Activated CD4-positive, alpha-beta T cell treated with anti-CD3 and anti-CD28 coated beads for 4 hours (primary cell): ENCODE measurements at places on chromosomes 16 and 17.

GRCh38 chr16:85057212-85057889 lies 29.8 kb downstream of the KIAA0513 start:
- DNase-seq, result no peak

GRCh38 chr17:77285594-77286390 lies 145.0 kb downstream of the SEC14L1 start:
- DNase-seq, result no peak

DNA sequence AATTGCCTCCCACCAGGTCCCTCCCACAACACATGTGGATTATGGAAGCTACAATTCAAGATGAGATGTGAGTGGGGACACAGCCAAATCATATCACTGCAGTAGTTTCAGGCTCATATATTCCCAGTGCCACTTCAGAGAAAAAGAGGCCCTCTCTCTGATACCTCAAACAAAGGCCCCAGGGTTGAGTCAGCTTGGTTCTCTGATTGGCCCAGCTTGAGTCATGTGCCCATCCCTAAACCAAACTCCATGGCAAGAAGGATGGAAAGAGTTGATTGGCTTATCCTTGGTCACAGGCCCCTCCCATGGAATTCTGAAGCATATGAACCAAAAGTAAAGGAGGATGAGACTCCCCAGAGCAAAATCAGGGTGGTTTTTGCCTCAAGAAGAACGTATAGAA lies 75.9 kb upstream of the IRX6 start:
- no peak for DNase-seq

- no peak for DNase-seq
These were observed 2.0 kb downstream of the CENPX start for GRCh38 chr17:82020572-82021106.

- no peak for DNase-seq
These were observed 93.3 kb downstream of the C16orf78 start for GRCh38 chr16:49466881-49467280.

DNA sequence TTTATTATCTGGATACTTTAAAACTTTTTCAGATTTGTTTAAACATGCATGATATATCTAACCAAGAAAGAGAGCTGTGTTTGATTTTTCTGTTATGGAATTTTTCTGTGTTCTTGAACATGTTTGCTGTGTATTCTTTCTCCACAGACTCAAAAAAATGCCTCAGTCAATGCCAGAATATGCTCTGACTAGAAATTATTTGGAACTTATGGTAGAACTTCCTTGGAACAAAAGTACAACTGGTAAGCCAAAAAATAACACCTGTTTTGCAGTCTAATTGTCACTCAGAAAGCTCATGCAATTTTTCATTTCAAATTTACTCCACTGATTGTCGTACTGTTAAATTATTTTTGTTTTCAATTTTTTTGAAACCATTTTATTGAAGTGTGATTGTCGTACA lies 15.3 kb upstream of the ABCC11 start:
- DNase-seq, result no peak

DNA sequence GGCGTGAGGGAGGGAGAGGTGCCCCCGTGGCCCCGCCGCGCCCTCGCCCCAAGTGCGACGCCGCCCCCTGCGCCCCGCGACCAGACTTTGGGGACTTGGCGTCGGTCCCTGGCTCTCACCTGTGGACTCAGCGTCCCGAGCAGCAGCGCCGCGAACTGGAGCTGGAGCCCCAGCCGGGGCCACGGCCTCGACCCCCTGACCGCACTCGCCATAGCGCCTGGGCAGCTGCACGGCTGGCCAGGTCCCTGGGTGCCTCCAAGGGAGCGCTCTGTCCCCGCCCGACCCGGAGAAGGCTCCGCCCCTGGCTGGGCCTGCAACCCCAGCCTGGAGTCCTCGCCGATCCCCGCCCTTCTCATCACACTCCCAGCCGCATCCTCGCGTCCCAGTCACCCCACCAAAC lies at the start of gene ERN2:
TSS of gene ERN2 (minus strand) at position 247 of the 400 bp plus-strand sequence. CDS start at position 212, 35 bp downstream.
- no peak for DNase-seq

GRCh38 chr16:19701091-19701490 lies 16.9 kb downstream of the KNOP1 start:
- no peak for DNase-seq

- DNase-seq, result no peak
These were observed 7.2 kb upstream of the AGRP start for GRCh38 chr16:67490335-67491096.

DNA sequence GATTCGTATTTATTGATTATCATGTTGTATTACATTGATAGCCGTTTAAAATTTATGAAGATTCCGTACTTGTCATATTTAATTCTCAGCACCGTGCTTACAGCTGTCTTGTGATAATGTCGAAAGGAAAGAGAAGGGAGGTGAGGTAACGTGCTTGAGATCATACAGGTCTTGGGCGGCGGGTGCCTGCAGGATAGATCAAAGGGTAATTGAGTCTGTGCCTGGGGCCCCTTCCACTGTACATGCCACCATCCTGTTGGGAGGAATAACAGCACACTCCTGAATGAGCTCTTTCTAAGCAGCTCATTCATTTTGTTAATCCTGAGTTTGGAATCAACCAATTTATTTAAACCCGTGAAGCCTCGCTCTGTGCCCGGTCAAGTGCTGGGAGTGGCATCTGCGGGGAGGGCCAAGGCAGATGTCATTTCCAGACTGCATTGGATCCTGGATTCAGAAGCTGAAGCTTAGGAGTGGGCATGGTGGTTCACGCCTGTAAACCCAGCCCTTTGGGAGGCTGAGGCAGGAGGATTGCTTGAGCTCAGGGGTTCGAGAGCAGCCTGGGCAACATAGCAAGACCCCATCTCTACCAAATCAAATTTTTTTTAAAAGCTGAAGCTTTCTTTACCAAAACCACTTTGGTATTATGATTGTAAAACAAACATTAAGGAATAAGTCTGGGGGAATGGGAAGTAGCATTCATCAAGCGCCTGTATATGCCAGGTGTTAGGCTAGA lies 25.8 kb downstream of the WWOX start:
- no peak for DNase-seq

GRCh38 chr16:52193441-52193840 lies 353.5 kb downstream of the TOX3 start:
- no peak for DNase-seq

DNA sequence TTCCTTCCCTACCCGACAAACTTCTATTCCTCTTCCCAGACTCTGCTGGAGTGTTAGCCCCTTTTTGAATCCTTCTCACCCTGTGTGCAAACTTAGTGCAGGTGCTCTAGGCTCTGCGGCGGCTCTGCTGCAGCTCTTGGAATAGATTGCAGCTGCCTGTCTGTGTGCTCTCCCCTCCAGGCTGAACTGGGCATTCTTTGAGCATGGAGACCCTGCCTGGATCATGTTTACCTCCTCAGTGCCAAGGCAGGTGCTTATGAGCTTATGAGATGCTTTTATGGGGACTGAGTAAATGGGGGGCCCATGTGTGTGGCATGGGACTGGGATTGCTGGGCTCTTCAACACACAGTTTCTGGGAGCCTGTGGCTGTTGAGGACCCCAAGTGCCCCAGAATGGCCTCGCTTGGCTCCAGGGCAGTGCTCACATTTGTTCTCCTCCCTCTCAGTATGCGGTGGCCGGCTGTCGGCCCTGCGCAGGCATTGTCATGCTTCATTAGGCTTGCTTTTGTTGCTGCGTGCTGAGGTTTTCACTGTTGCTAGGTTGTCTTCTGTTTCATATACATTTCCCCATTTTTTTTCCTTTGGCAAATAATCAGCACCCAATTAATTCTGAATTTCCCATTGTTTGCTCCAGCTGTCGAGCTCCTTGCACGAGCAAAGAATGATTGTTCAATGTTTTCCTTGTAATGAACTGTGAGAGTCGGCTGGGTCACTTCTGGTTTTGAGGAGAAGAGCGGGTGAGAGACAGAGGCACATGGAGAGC lies 185.5 kb upstream of the NLRP1 start:
- no peak for DNase-seq

- DNase-seq, result no peak
These were observed 565 bp upstream of the XAF1 start for GRCh38 chr17:6755281-6755680.

DNA sequence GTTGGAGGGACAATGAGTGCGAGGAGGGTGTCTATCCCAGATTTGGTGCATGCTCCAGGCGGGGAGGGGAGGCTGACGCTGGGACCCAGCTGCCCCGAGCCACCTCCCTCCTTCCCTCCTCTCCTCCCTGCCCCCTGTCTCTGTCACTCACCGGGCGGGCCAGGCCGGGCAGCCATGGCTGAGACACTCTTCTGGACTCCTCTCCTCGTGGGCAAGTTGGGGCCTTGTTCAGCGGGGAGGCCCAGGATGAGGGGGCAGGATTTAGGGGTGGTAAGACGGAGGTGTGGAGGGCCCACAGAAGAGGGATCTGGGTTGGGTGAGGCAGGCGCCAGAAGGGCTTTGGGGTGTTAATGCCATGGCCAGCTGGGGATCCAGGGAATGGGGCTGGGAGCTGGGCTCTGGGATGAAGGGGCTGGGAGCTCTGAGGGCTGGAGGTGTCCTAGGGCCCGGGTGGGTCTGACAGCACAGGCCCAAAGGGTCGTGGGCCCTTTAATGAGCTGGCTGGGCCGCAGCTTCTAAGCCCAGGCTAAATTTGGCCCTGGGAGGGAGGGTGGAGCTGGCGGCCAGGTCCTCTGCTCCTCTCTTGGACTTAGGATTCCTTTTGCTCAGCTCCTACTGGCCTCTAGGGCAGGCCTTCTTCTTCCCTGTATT lies at the start of gene SGCA:
TSS of gene SGCA (plus strand) at position 139 of the 651 bp plus-strand sequence. CDS start at position 175, 36 bp downstream.
- DNase-seq, result no peak

- no peak for DNase-seq
These were observed 13.4 kb downstream of the UBALD1 start for GRCh38 chr16:4601036-4601863.

DNA sequence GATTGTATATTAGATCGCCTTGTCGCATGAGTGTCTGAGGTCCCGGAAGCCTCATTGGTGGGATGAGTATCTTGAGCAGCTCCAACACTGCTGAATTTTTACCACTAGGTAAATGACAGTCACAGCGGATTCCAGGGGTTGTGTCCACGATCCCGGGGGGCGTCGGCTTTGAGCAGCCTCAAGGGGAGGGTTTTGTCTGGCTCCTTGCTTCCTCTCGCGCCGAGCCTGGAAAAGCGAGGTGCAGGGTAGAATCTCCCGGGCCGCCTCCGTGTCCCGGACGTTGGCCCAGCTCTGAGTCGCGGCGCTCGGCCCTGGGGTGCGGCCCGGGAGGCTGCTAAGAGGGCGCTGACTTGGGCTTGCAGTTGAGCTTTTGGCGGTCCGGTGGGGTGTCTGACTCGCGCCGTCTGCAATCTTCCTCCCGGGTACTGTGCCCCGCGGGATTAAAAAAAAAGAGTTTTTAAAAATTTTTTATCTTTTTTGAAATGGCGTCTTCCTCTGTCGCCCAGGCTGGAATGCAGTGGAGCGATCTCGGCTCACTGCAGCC lies 4.5 kb downstream of the OR1F1 start:
- no peak for DNase-seq

- no peak for DNase-seq
These were observed 729 bp downstream of the P2RX5 start for GRCh38 chr17:3695129-3695722.

DNA sequence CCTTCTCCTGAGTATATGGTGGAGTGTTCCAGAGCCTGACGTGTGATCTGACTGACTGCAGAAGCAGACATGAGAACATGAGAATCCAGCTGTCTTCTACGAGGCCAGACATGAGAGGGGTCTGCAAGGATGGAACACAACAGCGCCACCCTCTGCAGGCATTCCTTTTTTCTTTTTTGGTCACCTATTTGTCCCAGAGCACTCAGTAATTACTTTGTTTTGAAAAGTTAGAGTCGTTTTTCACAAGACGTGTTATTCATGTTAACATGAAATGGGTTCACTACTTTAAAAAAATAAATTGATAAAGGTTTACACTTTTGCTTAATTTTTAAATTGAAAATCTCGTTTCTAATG lies 43.8 kb upstream of the ATP2A3 start:
- no peak for DNase-seq

DNA sequence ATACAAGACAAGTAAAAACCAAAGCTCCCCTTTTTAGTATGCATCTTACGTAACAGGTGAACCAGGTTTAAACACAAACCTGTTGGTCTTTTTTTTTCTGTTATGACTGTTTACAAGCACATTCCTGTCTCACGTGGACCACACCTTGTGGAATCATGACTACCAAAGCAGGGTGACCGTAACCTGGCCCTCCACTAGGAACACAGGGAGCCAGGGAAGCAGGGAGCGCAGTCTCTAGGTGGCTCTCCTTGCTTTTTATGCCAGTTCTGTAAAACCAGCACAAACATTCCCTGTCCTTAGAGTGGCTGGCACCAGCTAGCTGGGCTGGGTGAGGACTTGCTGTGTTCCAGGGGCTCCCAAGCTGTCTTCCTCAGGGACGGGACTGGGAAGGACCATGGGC lies 44.1 kb downstream of the DDX19A start:
- no peak for DNase-seq

GRCh38 chr17:76268991-76269981 lies 4.1 kb downstream of the UBALD2 start:
- DNase-seq, result no peak

DNA sequence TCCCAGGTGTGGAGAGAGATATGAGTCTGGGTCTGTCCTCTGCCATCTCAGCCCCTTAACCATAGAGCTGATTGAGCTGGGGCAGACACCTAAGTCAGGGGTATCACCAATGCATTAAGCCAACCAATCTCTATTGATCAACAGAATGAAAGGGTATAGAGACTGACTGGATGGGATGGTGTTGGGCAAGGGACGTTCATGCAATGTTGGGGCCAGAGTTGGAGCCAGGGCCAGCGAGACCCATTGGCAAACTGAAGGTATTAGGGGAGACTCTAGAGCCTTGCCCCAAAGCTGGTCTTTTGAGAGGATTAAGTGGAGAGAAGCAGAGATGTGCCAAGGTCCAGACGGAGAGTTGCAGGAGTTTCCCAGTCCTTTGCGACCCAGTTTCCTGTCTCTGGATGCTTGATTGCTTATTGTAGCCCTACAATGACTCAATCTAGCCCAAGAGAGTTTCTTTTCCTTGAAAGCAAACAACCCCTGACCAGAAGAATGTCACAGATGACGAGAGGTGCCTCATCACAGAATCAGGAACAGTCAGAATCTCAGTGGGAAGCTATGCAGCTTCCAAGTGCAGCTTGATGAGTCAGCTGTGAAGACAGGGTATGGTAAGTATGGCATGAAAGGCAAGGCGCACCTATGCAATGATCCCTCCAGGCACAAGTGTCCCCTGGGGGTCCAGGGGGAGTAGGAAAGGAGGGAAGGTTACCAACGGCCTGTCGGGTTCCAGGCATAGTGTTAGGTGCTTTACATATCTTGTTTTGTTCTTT lies 137.2 kb downstream of the UTP18 start:
- no peak for DNase-seq

- no peak for DNase-seq
These were observed 5.1 kb downstream of the PLCD3 start for GRCh38 chr17:45127207-45127547.
